Osteoblast (primary cell): ENCODE measurements at places on chromosomes 13 and 19. TPM values are rescaled to one million over a fixed set of nuclear protein-coding genes. Genes with fewer than 3 reads are reported as not detected.

Gene ZNF665
- total RNA-seq: 2.9 and 3.8 TPM in 2 replicates

Gene APC2
- total RNA-seq: 0.29 and 0.36 TPM in 2 replicates

Gene FXYD3
- not detected in 2 replicates for total RNA-seq

Gene FBXO27
- 4.7 and 5.0 TPM in 2 replicates for total RNA-seq

Gene COQ8B
- total RNA-seq: 32.9 and 34.2 TPM in 2 replicates

Gene FREM2
- total RNA-seq: not detected in 2 replicates

Gene KIR2DL3
- not detected in 2 replicates for total RNA-seq

Gene CD209
- total RNA-seq: not detected in 2 replicates

Gene MBOAT7
- total RNA-seq: 26.1 and 30.1 TPM in 2 replicates

Gene PLIN5
- 0.36 TPM in 1 of 2 replicates, not detected in the other for total RNA-seq

Gene JAK3
- 1.8 and 2.4 TPM in 2 replicates for total RNA-seq

Gene HCST
- 0.36 and 1.5 TPM in 2 replicates for total RNA-seq

Gene CBY2
- total RNA-seq: not detected in 2 replicates

Gene KLK8
- total RNA-seq: not detected in 2 replicates

Gene ZSCAN1
- 0.36 TPM in 1 of 2 replicates, not detected in the other for total RNA-seq

Gene ZNF429
- total RNA-seq: 8.0 and 9.4 TPM in 2 replicates

Gene ZFP82
- 9.0 and 10.3 TPM in 2 replicates for total RNA-seq

Gene SLITRK1
- not detected in 2 replicates for total RNA-seq

Gene NLRP4
- total RNA-seq: not detected in 2 replicates

Gene SLITRK6
- total RNA-seq: under 0.01 and 0.29 TPM in 2 replicates

Gene N4BP2L2
- total RNA-seq: 178 and 183 TPM in 2 replicates

Gene CHAF1A
- total RNA-seq: 3.6 and 5.6 TPM in 2 replicates

Gene NMRK2
- total RNA-seq: not detected in 2 replicates

Gene VN1R2
- total RNA-seq: under 0.01 TPM in 1 of 2 replicates, not detected in the other

Gene SIGLEC12
- under 0.01 TPM in 1 of 2 replicates, not detected in the other for total RNA-seq

Gene FLT1
- under 0.01 TPM in 1 of 2 replicates, not detected in the other for total RNA-seq

Gene PLK5
- total RNA-seq: under 0.01 TPM in 1 of 2 replicates, not detected in the other

Gene SIGLEC5
- total RNA-seq: under 0.01 TPM in 1 of 2 replicates, not detected in the other

Gene HIPK4
- total RNA-seq: 0.29 and 0.36 TPM in 2 replicates

Gene ATXN8OS
- not detected in 2 replicates for total RNA-seq

Gene ZNF578
- total RNA-seq: 2.4 and 2.5 TPM in 2 replicates

Gene PSMC4
- 89.9 and 99.5 TPM in 2 replicates for total RNA-seq

Gene KIR2DL4
- not detected in 2 replicates for total RNA-seq

Gene CEBPG
- total RNA-seq: 31.5 and 35.5 TPM in 2 replicates

Gene SMAD9
- 3.2 and 4.7 TPM in 2 replicates for total RNA-seq

Gene CERS1
- 0.29 and 0.36 TPM in 2 replicates for total RNA-seq

Gene KLF1
- total RNA-seq: not detected in 2 replicates

Gene RETN
- total RNA-seq: not detected in 2 replicates

Gene SIAH3
- not detected in 2 replicates for total RNA-seq

Gene F10
- 0.29 TPM in 1 of 2 replicates, not detected in the other for total RNA-seq
